Lower lobe of right lung (tissue), 2 donors: ENCODE measurements at places on chromosomes 2 and 18.

GRCh38 chr18:27249933-27250332, 64.8 kb upstream of the CHST9 start:
- DNase-seq = no peak

- no peak for DNase-seq
These were observed 26.6 kb upstream of the RMDN2 start for GRCh38 chr2:37898448-37898847.

GRCh38 chr2:206477296-206477695, 34.0 kb downstream of the ADAM23 start:
- DNase-seq = no peak

GRCh38 chr2:227188292-227188691, 23.9 kb downstream of the COL4A3 start:
- DNase-seq = no peak

DNA sequence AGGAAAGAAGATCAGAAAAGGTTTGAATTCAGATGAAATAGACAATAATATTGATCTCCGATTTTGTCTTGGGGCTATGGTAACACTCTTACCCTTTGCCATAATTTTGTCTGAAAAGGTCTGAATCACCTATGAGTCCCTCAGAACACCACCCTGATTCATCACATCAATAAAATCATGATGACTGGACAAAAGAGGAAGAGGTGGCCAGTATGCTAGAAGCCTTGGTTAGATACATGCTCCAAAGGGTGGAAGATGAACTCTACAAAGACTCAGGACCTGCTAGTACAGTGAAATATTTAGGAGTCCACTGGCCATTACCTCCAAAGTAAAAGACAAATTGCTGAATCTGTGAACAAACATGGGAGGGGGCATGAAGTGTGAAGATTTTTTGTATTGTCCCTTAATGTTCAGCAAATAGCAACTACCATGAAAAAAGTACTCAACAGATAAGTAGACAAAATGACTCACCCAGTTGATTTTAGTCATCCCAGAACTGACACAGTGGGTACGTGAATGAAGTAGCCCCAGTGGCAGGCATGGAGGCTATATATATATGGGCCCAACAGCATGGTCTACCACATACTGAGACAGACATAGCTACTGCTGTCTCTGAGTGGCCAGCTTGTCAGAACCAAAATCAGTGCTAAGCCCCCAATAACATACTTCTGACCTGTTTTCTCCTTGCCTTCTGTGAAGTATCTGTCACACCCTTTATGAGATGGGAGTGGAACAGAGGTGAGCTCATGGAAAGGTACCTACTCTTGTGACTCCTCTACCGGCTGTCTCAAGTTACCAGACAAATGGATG, 36.5 kb upstream of the GLS start:
- no peak for DNase-seq

DNA sequence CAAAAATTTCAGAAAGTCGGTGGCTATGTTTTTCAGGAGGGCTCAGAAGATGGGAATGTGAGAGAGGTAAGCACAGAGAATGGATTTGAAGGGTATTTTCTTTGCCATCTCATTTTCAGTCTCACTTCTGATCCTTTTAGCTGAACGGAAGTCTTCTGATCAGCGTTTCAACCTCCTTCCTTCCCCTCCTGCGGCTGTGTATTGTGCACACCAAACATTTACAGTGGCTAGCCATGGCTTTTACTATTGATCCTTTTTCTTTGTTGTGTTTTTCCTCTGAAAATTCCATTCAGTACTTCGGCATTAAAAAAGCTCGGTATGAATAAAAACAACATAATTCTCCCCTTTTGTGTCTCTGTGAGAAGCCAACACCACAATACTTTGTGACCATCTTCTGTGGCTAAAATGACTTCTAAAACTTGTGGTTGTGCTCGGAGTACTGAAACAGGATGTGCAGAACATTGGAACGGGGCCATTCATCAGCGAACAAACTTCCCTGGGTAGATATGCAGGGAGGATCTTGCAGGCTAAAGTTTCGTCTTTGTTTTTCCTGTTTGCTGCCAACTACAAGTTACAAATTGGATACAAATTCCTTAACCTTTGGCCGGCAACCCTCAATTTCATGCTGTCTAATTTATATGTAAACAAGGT, 260.8 kb upstream of the FAM98A start:
- no peak for DNase-seq

DNA sequence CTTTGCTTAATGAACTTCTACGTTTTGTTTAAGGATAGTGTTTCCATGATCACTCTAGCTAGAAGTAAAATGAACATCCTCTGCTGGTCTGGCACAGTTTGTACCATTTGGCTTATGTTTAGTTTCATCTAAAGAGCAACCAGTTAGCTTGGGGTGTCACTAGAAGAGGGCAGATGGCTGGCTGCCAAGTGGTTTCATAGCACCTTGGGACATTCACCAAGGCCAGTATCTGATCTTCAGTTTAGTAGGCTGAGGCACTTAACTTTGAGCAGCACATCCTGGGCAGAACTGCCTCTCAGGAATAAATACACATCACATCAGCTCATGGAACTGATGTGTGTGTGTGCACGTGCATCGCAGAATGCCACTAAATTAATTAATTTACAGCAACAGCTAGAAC, 68.4 kb downstream of the NXPH2 start:
- no peak for DNase-seq

GRCh38 chr2:42064417-42064942, 16.7 kb downstream of the PKDCC start:
- DNase-seq = no peak

DNA sequence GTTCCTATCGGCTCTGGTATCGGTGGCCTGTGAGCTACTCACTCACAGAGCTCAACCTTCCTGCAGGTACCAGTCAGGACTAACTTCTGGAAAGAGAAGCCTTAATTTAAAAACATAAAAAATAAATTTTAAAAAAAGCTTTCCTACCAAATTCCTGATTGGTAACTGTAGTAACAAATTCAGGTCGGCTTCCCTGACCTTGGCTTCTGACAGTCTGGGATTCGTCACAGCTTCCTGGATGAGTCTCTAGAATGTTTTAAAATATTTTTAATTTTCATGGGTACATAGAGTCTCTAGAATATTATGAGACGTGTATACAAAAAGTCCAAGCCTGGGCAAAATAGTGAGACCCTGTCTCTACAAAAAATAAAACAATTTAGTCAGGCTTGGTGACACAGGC, 45.0 kb upstream of the MTCL1 start:
- DNase-seq = no peak

DNA sequence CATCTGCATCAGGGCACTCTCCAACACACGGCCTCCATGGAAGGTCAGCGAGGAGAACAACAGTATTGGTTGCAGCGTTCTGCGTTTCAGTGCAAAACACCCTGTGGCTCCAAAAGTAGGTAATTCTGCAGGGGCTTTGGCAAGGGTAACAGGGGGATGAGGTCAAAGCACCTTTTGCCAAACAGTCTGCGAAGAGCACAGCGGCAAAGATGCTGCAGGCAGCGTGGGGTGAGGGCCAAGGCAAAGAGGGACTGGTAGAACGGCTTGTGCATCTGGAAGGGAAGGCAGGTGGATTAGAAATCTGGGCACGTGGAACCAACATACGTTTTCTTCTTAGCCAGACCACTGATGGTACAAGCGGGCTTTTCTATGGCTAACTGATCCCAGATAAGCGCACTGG, 26.6 kb upstream of the GBX2 start:
- no peak for DNase-seq

DNA sequence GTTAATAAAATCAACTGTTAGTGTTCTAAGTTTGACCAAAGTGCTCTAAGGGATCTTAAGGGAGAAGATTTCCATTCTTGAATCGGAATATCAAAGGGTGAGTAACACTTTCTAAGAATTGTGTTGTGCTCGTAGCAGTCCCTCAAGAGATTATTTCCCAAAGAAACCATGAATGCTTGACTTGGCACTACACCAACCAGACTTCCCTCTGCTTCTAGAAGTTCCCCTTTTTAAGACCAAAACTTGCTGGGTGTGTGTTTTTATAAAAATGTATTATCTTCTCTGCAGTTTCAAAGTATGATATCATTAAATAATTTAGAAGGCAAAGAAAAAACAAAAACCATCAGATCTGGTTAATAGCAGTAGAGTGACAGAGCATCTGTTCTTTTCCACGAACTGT, 522.0 kb upstream of the FAM98A start:
- DNase-seq = no peak

DNA sequence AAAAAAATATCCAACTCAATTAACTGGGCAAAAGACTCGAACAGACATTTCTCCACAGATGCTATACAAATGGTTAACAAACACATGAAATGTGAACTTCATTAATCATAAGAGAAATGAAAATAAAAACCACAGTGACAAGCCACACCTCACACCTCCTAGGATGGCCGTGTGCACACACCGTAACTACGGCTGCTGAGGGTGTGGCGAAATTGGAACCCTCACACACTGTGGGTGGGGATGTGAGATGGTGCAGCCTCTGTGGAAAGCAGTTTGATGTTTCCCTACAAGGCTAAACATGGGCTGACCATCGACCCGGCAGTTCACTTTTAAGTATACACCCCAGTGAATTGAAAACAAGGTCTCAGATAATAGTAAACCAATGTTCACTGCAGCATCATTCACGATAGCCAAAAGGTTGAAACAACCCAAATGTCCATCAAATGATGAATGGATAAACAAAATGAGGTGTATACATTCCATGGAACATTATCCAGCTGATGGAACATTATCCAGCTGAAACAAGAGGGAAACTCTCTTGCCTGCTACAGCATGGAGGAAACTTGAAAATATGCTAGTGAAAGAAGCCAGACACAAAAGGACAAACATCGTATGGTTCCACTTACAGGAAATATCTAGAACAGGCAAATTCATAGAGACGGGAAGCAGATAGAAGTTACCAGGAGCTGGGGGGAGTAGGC, 32.2 kb downstream of the ZAP70 start:
- no peak for DNase-seq
